Activated naive CD4-positive, alpha-beta T cell treated with anti-CD3 and anti-CD28 coated beads for 36 hours (primary cell): ENCODE measurements at places on chromosomes 7 and 10. TPM values are rescaled to one million over a fixed set of nuclear protein-coding genes. Genes with fewer than 3 reads are reported as not detected.

DNA sequence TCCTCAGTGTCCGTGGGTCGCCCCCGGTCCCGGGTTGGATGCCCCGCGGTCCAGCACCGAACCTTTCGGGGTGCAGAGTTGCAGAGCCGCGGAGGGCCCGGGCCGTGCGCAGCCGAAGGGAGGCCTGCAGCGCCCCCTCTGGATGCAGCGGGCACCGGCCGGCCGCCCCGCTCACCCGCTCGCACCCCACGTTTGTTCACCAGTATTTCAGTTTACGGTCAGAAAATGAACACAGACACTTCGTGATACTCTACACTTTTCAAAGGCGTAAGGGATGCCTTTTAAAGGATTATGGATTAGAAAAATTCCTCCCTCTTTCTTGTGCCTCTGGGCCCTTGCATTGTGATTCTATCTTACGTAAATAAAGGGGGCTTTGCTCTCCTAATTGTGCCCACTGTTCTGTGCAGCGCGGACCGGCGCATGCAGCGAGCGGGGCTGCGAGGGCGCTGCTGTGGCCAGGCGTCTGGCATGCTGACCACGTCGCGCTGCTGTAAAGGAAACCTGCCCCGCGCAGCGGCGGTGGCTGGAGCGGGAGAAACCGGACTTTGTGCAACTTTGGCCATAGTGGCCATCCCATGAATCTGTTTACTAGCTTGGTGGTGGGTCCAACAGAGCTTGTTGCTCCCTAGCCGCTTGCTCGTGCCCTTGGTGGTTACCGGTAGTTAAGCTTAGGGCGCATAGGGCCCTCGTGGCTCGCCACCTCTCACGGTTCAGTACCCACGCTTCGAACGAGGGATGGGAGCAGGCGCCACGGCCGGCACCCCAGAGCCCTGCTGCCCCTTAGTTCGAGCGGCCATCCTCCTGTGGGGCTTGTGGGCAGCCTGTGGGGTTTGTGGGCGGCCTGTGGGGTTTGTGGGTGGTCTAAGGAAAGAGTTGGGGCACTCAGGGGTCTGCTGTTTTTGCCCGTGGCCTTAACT lies 739 bp upstream of the MEST start:
- DNase-seq = peak; percentile 43

- no peak for DNase-seq
Measured at GRCh38 chr7:65004575-65004974, 1.9 kb downstream of the ERV3-1 start.

DNA sequence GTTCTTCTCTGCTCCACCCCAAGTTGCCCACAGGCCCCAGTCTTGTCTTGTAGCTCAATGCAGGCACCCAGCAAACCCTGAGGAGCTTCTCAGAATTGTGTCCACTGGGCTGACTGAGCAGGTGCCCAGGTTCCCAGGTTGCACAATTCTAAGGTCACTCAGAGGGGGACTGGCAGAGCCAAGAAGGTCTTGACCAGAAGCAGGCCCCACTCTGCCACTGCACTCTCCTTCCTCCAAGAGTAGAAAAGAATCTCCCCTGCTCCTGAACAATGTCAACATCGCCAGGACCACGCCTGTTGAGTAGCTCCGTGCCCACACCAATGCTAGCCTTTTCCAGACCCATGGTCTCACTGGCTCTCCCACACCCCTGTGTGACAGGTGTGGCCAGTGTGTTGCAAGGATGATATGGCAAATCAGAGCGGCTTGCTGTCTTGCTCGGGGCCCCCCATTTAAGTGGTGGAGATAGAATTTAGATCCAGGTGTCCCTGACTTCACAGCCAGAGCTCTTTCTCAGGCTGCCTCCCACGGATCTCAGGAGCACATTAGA lies 577 bp downstream of the LRRC18 start:
- DNase-seq = no peak

DNA sequence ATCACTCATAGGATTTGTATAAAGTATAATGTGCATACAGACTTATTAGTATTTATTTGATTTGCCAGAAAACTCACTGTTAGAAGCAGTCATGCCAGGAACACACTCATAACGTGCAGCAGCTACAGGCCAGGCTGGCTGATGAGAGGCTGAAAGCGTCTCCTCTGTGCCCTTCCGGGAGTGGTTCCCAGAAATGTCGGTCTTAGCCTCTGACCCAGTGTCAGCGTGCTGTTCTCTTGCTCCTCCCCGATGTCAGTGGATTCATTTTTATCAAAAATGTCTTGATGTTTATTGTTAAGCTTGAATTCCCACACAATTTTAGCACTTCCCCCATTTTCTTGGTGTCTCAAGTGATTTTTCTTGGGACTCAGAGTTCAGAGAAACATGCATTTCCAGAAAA lies 33.3 kb upstream of the GARS1 start:
- DNase-seq = no peak

- DNase-seq = no peak
Measured at GRCh38 chr7:34361663-34362250, 296.3 kb upstream of the NPSR1 start.

DNA sequence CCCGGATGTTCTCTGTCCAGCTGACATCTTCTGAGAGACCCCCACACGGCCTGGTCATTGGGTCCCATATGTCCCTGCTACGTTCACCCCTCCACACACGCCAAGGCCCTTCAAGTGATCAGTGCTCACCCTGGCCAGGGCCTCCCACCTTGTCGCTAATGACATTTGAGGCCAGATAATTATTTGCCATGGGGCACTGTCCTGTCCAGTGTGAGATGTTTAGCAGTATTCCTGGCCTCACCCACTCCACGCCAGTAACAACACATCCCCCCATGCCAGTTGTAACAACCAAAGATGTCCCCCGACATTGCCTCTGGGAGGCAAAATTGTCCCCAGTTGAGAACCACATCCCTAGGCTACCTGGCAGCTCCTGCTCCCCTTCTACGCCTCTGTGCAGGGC lies 49.9 kb upstream of the NANOS1 start:
- no peak for DNase-seq

DNA sequence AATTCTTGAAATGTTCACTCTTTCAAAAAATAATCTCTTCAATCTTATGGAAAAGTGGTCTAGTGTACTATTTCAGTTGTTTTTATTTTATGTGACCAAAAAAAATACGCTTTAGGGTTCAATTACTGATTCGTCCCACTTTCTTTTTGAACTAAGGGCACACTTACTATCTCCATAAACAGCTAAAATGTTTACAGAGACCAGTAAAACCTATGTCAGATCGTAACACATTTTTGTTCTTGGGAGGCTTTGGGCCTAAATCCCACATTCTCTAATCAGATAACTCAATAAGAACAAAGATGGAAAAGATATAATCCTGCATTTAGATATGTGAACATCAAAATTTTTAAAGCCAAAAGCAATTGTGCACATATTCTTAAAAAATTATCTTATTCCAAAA lies 29.8 kb upstream of the EPC1 start:
- DNase-seq = no peak

DNA sequence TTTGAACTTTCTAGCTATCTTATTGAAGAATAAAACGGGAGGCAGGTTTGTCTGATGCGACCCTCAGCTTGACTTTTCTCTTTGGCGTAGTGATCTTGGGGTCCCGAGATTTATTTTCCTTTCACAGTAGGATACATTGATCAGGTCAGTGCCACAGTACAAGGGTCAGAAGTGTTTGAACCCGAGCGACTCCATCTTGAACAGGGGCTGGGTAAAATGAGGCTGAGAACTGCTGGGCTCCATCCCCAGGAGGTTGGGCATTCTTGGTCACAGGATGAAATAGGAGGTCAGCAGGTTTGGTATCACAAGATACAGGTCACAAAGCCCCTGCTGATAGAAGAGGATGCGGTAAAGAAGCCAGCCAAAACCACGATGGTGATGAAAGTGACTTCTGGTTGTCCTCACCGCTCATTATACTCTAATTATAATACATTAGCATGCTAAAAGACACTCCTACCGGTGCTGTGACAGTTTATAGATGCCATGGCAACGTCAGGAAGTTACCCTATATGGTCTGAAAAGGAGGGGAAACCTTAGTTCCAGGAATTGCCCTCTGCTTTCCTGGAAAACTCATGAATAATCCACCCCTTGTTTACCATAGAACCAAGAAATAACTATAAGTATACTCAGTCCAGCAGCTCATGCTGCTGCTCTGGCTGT lies 3.0 kb upstream of the TECPR1 start:
- DNase-seq = peak; percentile 25

DNA sequence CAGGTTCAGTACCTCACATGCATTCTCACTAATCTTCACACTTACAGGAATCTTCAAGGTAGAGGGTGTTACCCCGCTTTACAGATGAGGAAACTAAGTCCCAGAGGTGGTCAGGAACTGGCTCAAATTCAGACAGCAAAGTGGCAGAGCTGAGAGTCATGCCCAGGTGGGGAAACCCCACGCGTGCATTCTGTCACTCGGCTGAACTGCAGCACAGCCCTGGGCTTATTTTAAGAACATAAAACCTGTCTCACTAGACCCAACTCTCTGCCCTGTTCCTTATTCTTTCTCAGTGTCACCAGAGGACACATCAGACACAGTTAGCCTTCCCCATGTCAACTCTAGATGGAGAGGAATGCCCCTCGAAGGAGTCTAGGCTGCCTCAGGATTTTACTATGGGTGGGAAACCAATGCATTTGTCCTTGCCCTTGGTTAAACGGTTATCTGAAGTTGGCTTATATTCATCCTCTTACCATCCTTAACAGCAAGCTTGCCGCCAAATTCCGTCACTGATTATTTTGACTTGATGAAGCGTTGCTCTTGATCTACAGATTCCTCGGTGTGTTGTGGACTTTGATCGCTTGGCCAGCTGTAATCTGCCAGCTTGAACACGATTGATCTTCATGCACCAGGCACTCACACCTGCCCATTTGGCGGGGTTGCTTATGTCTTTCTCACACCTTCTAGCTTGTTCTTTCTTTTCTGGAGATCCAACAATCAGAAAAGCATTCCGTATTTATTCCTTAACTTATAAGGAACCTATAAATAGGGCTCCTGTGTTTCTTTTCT lies 627.9 kb downstream of the SDK1 start:
- DNase-seq = no peak

- DNase-seq = no peak
Measured at GRCh38 chr7:96061009-96061408, 260.9 kb downstream of the SLC25A13 start.

DNA sequence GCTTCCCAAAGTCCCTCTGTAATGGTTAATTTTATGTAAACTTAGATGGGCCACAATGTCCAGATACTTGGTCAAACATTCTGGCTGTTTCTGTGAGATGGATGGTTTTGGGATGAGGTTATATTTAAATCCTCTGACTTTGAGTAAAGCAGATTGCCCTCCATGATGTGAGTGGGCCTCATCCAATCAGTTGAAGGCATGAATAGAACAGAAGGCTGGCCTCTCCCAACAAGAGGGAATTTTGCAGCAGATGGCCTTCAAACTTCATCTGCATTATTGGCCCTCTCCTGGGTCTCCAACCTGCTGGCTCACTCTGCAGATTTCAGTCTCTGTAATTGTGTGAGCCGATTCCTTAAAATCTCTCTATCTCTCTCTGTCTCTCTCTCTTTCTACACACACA lies 362.3 kb downstream of the GRID1 start:
- DNase-seq = no peak

- no peak for DNase-seq
Measured at GRCh38 chr10:84432891-84433290, 104.5 kb downstream of the CCSER2 start.

DNA sequence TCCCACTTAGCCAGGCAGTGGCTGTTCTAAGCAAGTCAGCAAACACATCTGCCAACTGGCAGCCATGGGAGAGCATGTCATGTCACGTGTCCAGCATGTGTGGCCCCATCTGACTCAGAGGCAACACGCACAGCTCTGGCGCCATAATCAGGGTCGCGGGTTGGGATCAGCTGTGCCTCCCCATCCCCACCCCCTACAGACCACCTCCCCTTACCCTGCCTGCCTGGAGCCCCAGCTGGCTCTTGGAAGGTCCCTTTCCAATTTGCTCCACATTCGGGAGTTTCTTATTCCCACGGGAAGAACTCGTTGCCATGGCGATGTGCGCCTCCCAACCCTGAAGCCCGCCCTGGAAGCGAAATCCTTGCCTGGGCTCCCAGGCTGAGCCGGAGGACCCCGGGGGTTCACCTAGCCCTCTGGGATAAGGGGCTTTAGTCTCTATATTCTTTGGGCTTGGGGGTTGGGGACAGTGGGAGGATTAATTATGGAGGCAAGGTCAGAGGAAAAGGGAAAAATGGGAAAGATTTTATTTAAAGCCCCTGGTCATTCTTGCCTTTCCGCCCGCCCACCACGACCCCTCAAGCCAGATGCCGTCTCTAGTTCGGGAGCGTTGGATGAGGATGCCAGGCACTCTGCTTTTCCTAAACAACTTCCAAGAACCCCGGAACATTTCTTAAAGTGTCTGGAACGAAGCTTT lies 283.7 kb downstream of the ZEB1 start:
- DNase-seq = peak; percentile 27

Gene IFIT1B
- total RNA-seq = not detected

Gene MEIG1
- 0.93 TPM for total RNA-seq

Gene ELFN1
- total RNA-seq = not detected

Gene CALD1
- total RNA-seq = 0.42 TPM
